ENCODE measurements at places on chromosomes 2 and 18. TPM values are rescaled to one million over a fixed set of nuclear protein-coding genes. Genes with fewer than 3 reads are reported as not detected.

TUBB8B gene
- total RNA-seq, result not detected

VWC2L gene
- total RNA-seq, result not detected

RASGRP3 gene
- total RNA-seq, result 1.2 TPM

CCDC148 gene
- total RNA-seq, result 0.48 TPM

SULT1C4 gene
- not detected for total RNA-seq

ZNF2 gene
- 3.3 TPM for total RNA-seq

LIMS2 gene
- total RNA-seq, result 4.1 TPM

SERPINB4 gene
- not detected for total RNA-seq

C1QL2 gene
- total RNA-seq, result 0.09 TPM

FBXO48 gene
- 0.49 TPM for total RNA-seq

RNU2-63P gene
- not detected for total RNA-seq

All from A549 treated with RU486 at 1 μM for 4 hours (cell line).